ENCODE measurements at places on chromosomes 2 and 18.

- no peak for DNase-seq
- no peaks in the 10 kb centered on the region for H3K4me1 ChIP-seq
- H3K27me3 ChIP-seq = no peaks in the 10 kb centered on the region
- no peak overlapping the region for H3K4me3 ChIP-seq
Measured at GRCh38 chr18:43054815-43055519, 60.5 kb downstream of the RIT2 start.

- no peak overlapping the region for H3K27ac ChIP-seq
- no peaks in the 10 kb centered on the region for H3K27me3 ChIP-seq
- H3K4me3 ChIP-seq = no peak overlapping the region
- H3K4me1 ChIP-seq = no peaks in the 10 kb centered on the region
Measured at GRCh38 chr2:25749676-25750075, 76.3 kb upstream of the DTNB start.

GRCh38 chr18:21777814-21778213 is 37.2 kb downstream of the MIB1 start:
- no peak overlapping the region for H3K27ac ChIP-seq
- H3K4me3 ChIP-seq = no peak overlapping the region
- H3K4me1 ChIP-seq = no peaks in the 10 kb centered on the region
- DNase-seq = no peak
- no peaks in the 10 kb centered on the region for H3K27me3 ChIP-seq
- H3K36me3 ChIP-seq = peaks cover 5% of the 10 kb centered on the region

DNA sequence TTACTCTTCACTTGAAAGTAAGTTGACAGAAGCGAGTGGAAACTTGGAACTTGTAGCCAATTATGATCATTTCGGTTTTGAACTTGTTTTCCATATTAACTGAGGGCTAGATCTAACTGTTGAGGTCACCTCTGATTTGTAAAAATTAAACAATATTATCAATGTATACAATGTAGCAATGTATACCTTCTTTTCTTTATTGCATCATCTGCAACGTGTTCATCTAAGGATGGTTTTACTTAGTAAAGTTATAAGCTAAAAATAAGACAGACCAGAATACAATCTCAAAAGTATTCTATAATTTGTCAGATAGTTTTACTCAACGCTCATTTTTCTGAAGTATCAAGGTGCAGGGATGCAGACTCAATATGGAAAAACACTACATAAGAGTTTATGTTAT is 435.0 kb upstream of the TNP1 start:
- no peak overlapping the region for H3K4me3 ChIP-seq
- no peaks in the 10 kb centered on the region for H3K27me3 ChIP-seq
- H3K36me3 ChIP-seq = no peaks in the 10 kb centered on the region
- H3K27ac ChIP-seq = no peak overlapping the region

GRCh38 chr18:38698088-38698487 is 1132.5 kb upstream of the CELF4 start:
- no peaks in the 10 kb centered on the region for H3K27me3 ChIP-seq
- no peaks in the 10 kb centered on the region for H3K4me1 ChIP-seq
- DNase-seq = no peak

DNA sequence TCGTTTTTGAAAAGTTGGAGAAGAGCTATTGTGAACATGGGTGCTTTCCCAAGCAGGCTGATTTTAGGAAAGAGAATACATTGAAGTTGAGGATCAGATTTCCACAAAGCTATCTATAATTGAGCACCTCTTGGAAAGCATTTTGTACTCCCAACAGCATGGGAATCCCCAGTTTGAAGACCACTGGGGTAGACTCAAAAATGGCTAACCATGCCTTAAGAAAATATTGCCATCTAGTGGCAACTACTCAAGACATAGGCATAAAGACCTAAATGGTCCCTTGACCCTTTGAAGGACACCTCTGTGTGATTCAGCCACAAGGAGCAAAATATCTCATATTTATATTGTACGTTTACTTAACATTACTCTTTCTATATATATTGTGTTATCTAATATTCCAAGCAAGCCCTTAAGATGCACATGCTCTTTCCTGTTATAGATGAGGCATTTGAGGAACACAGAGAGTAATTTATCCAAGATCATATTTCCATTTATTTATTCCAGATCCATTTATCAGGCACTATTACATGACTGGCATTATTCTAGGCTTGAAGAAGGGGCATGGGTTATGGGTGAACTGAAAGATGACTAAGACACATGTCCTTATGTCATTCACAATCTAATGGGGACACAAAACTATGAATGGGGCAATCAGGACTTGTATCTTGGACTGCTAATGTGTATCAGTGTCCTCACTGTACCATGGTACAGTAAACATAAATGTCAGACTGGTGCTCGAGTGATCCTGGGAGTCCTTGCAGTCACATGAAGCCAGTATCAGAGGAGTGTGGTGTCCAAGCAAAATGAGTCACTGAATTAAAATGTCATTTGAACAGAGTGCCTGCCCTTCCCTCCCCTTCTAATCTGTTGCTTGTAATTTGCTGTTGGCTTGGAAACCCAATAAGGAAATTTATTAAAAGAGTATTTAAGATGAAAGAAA is 121.0 kb upstream of the XPO1 start:
- H3K27ac ChIP-seq = no peak overlapping the region
- no peaks in the 10 kb centered on the region for H3K27me3 ChIP-seq
- no peak for DNase-seq
- H3K4me3 ChIP-seq = no peak overlapping the region

DNA sequence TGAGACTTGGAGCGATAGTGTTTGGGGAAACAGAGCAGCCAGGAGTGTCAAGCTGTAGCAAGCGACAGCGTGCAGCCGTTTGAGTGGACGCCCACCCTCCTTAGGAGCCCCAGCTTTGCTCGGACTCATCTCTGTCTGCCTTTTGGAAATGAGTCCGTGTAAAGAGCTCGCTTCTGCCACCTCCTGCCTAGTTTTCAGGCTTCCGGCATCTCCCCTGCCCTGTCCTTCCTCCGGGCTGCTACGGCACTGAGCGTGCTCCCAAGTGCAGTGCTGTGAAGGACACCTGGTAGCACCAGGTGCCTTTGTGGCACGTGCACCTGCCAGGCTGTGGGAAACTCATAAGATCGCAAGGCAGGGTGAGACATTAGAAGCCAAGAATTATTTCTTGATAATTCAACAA is 117.1 kb downstream of the RNF144A start:
- H3K36me3 ChIP-seq = no peaks in the 10 kb centered on the region
- no peak overlapping the region for H3K4me3 ChIP-seq
- DNase-seq = no peak
- no peak overlapping the region for H3K27ac ChIP-seq
- H3K27me3 ChIP-seq = no peaks in the 10 kb centered on the region

DNA sequence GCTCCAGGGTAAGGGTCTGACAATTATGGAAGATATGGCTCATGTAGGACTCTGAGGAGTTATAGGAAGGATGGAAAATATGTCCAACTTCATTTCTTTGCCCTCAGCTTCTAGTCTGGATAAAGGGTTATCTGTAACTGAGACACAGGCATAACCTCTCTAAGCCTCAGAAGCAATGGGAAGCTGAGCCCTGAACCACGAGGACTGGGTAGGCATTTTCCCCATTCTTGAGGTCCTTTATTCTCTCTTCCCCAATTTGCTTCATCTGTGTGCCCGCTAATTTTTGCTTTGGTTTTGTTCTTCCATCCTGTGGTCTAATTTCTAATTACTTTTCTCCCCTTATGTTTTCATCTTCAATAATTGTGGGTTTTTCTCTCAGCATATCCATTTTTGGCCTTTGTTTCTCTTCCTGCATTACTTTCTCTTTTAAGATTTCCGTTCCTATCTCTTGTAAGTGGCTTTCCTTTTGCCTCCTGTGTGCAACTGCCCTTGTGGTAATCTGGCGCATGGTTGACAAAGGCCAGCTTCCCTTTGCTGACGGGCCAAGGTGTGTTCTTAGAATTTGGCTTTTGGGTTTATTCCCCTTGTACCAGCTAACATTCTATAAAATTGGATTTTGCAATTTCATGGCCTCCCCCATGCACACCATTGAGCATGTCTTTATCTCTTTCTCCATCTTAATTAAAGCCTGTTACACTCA is 343.8 kb downstream of the TXNL1 start:
- no peaks in the 10 kb centered on the region for H3K4me1 ChIP-seq
- no peak for DNase-seq
- no peak overlapping the region for H3K27ac ChIP-seq
- no peak overlapping the region for H3K4me3 ChIP-seq
- no peaks in the 10 kb centered on the region for H3K27me3 ChIP-seq
- no peaks in the 10 kb centered on the region for H3K36me3 ChIP-seq

- no peaks in the 10 kb centered on the region for H3K27me3 ChIP-seq
- H3K27ac ChIP-seq = no peak overlapping the region
- no peak for DNase-seq
- no peaks in the 10 kb centered on the region for H3K36me3 ChIP-seq
- H3K4me3 ChIP-seq = no peak overlapping the region
- no peaks in the 10 kb centered on the region for H3K4me1 ChIP-seq
Measured at GRCh38 chr18:48761582-48761981, 189.2 kb downstream of the SMAD7 start.

GRCh38 chr2:159961037-159961436 is 101.4 kb downstream of the PLA2R1 start:
- no peak for DNase-seq
- no peak overlapping the region for H3K4me3 ChIP-seq
- peaks cover 4% of the 10 kb centered on the region for H3K4me1 ChIP-seq

- H3K4me1 ChIP-seq = no peaks in the 10 kb centered on the region
- H3K4me3 ChIP-seq = no peak overlapping the region
Measured at GRCh38 chr2:15973481-15974401, 33.4 kb downstream of the MYCN start.

DNA sequence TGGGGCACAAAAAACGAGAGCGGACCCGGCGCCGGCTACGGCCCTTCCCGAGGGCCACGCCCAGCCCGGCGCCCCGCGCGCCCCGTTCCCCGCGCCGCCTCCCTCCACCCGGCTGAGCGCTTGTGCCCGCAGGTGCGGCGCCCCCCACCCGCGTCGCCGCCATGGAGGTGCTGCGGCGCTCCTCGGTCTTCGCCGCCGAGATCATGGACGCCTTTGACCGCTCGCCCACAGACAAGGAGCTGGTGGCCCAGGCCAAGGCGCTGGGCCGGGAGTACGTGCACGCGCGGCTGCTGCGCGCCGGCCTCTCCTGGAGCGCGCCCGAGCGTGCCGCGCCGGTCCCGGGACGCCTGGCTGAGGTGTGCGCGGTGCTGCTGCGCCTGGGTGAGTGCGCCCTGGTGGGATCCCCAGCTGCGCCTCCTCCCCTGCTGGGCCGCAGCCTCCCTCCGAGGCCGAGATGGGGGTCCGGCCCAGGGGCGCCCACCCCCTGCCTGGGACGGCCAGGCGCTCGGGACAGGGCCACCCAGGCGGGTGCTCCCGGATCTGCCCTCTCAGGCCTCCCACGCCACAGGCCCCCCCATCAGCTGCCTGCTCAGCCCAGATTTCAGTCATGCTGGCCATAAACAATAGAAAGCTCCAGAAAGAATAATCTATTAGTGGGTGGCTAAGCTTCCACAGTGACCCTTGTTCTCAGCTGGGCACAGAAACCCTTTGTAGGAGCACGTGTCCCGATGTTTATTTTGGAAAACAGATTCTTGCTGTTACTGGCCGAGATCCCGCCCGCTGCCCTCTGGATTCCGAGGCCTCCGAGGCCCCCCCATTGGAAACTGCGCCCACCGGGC is 997 bp downstream of the BOK start:
- no peak for DNase-seq
- no peaks in the 10 kb centered on the region for H3K27me3 ChIP-seq
- peak overlapping the region; percentile 89 for H3K27ac ChIP-seq
- H3K4me1 ChIP-seq = peaks cover 14% of the 10 kb centered on the region

GRCh38 chr2:159828738-159829137 is 30.7 kb upstream of the CD302 start:
- H3K4me1 ChIP-seq = no peaks in the 10 kb centered on the region
- no peak for DNase-seq
- no peak overlapping the region for H3K4me3 ChIP-seq
- no peaks in the 10 kb centered on the region for H3K27me3 ChIP-seq
- H3K36me3 ChIP-seq = no peaks in the 10 kb centered on the region

- H3K27me3 ChIP-seq = no peaks in the 10 kb centered on the region
- H3K4me3 ChIP-seq = no peak overlapping the region
- no peak for DNase-seq
- H3K36me3 ChIP-seq = no peaks in the 10 kb centered on the region
Measured at GRCh38 chr2:120935339-120936313, 200.0 kb downstream of the GLI2 start.

GRCh38 chr2:8654041-8654440 is 27.8 kb upstream of the ID2 start:
- DNase-seq = no peak
- no peaks in the 10 kb centered on the region for H3K36me3 ChIP-seq
- no peaks in the 10 kb centered on the region for H3K4me1 ChIP-seq
- H3K4me3 ChIP-seq = no peak overlapping the region

DNA sequence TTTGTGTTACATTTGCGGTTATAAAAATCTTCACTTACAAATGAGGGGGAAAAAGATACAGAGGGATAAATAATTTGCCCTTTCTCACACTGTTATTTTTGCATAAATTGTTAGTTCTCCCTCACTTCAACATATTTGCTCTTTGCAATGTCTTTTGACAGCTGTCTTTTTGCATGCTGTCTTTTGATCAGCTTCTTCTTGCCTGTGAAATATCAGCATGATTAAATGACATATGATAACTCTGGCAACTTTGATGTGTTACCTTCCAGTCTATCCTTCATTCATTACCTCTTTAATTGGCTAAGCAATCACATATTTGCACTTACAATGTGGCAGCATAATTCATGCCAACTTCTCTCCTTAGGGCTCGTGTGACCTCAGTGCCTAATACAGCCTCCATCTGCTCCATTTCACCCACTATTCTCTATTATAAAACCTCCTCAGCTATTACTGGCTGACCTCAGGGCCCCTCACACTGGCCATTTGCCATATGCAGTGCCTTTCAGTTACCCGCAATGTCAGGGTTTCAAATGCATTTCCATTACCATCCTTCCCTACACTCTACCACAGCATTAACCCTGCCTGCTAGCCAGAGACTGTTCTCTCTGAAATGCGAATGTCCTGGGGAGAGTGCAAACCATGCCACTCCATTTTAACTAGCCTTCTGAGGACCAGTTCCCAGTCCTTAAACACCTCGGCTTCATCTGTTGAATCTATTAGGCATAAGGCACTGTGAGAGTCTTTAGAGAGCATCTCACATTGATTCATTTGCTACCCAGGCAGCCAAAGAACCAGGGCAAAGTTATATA is 1056.6 kb upstream of the CHAC2 start:
- H3K27me3 ChIP-seq = no peaks in the 10 kb centered on the region
- no peak for DNase-seq
- H3K4me1 ChIP-seq = no peaks in the 10 kb centered on the region
- no peaks in the 10 kb centered on the region for H3K36me3 ChIP-seq

GRCh38 chr18:55433648-55434047 is 154.3 kb downstream of the TCF4 start:
- peaks cover 3% of the 10 kb centered on the region for H3K4me1 ChIP-seq
- no peaks in the 10 kb centered on the region for H3K36me3 ChIP-seq
- H3K27me3 ChIP-seq = no peaks in the 10 kb centered on the region
- H3K4me3 ChIP-seq = no peak overlapping the region
- DNase-seq = no peak

- H3K36me3 ChIP-seq = no peaks in the 10 kb centered on the region
- H3K4me3 ChIP-seq = no peak overlapping the region
- H3K27me3 ChIP-seq = no peaks in the 10 kb centered on the region
- H3K4me1 ChIP-seq = no peaks in the 10 kb centered on the region
- H3K27ac ChIP-seq = no peak overlapping the region
Measured at GRCh38 chr2:221337957-221338685, 234.0 kb downstream of the EPHA4 start.

GRCh38 chr2:70124983-70125480 is 37.8 kb downstream of the PCBP1 start:
- H3K27ac ChIP-seq = peak overlapping the region; percentile 99
- H3K4me1 ChIP-seq = peaks cover 56% of the 10 kb centered on the region
- no peaks in the 10 kb centered on the region for H3K27me3 ChIP-seq
- peak overlapping the region; percentile 54 for H3K4me3 ChIP-seq
- peak; percentile 55 for DNase-seq

- no peak for DNase-seq
- peaks cover 7% of the 10 kb centered on the region for H3K4me1 ChIP-seq
- H3K27me3 ChIP-seq = no peaks in the 10 kb centered on the region
- H3K27ac ChIP-seq = no peak overlapping the region
- no peak overlapping the region for H3K4me3 ChIP-seq
Measured at GRCh38 chr18:56162311-56163265, 475.8 kb downstream of the TXNL1 start.

Measured in tibial nerve (tissue), 4 donors.